ENCODE measurements at places on chromosomes 5 and 9.

GRCh38 chr9:121748727-121749423 is 97.4 kb downstream of the DAB2IP start:
- no peak for DNase-seq

DNA sequence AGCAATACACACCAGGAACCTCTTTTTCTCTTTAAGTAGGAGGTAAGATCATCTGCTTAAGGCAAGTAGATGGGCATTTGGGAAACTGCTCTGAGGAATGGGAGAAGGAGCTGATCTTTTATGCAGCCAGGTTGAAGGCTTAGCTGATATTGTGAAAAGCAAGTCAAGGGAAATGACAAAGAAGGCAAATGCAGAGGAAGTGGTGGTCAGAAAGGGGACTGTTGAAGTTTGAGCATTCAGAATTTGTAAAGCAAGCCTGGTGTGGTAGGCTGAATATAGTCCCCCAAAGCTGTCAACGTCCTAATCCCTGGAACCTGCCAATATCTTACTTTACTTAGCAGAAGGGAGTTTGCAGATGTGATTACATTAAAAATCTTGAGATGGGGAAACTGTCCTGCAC is 128.9 kb downstream of the ADAMTS12 start:
- no peak for DNase-seq

DNA sequence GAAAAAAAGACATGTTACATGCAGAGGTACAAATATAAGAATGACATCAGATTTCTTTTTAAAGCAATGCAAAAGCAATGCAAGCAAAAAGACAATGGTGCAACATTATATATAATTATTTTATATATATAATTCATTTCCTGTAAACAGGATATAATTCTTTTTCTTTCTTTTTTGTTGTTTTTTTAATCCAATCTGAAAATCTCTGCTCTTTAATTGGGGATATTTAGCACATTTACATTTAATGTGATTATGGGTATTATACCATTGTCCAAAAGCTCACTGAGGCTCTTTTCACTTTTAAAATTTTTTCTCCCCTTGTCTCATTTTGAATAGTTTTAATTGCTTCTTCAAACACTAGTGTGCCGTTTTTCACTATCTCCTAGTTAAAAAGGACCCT is 148.9 kb downstream of the FGF18 start:
- no peak for DNase-seq

DNA sequence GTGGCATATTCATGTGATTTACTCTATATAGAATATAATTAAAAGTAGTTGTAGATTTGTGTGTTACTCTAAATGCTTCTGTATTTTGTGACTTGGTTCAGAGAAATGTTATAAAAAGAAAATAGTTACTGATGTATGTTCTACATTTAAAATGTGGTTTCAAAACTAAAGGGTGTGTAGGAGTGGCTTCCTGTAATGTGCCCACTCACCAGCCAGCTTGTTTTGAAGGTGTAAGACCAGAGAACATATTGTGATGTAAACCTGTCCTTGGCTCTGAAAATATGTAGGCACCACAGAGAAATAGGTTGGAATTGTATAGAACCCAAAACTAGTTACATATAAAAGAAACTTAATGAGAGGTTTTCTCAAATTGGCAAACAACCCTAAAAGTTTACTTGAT is 51.2 kb upstream of the ARRDC3 start:
- DNase-seq: no peak

DNA sequence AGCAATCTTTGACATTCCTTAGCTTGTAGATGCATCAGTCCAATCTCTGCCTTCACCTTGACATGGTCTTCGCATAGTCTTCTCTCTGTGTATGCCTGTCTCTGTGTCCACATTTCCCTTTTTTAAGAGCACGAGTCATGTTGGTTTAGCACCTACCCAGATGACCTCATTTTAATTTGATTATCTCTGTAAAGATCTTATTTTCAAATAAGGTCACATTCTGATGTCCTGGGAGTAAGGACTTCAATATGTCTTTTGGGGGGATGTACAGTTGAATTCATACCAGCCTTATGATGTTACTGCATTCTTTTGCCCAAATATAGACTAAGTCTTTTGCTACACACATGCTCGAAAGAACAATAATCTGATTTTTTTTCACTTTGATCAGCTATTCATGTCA is 6.9 kb downstream of the KCTD16 start:
- no peak for DNase-seq

DNA sequence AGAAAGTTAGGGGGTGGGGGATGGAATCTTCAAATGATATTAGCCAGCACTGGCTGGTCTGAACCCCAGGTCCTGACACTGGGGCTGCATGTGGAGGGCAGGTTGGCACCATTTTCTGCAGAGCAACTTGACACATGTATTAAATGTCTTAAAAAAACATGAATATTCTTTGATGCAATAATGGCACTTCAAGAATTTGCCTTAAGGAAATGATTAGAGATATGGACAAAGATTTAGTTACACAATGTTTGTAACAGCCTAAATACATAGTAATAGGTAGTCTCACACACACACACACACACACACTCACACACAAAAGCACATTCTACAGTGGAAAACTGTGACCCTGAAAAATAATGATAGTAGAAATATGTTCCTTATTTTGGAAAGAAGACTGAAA is 3.6 kb downstream of the SVEP1 start:
- DNase-seq: no peak

GRCh38 chr9:112086627-112087026 is 88.5 kb downstream of the SUSD1 start:
- DNase-seq: no peak

GRCh38 chr5:178580271-178580955 is 9.8 kb downstream of the COL23A1 start:
- DNase-seq: no peak

DNA sequence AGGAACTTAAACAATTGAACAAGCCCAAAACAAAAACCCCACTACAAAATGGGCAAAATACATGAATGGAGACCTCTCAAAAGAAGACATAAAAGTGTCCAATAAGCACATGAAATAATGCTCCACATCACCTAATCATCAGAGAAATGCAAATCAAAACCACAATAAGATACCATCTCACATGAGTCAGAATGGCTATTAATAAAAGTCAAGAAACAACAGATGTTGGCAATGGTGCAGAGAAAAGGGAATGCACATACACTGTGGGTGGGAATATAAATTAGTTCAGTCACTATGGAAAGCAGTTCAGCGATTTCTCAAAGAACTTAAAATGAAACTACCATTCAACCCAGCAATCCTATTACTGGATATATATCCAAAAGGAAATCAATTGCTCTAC is 337.4 kb upstream of the GRIA1 start:
- peak; percentile 64 for DNase-seq

- DNase-seq: no peak
These were observed 92.8 kb downstream of the ADCY2 start for GRCh38 chr5:7488734-7489133.

DNA sequence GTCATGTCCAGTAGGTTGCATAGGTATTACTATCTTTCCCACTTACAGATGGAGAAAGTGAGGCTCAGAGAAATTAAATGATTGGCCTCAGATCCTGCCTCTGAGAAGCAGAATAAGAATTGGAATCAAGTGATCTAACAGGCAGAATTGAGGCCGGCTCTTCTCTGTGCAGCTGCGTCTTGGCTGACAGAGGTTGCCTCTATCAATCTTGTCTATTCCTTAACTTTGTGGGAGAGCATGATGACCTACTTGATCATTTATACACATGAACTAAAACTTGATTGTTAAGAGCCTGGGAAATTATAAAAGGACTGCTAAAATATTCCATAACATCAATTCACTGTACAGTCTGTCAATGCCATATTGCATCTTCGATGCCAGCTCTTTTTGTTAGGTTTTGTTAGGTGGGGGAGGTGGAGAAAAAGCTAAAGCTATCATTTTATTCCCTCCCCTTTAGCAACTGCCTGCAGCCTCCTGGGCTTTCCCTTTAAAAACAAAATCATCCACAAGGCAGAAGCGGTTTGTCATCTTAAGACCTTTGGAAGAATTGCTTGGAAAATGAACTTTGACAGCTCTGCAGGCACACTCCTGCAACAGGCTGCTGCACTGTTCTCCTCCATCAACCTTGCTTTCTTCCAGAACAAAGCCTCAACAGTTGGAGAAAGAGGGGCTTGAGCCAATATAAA is 247.4 kb downstream of the SMARCA2 start:
- no peak for DNase-seq

GRCh38 chr5:28517691-28518090 is 1479.3 kb upstream of the CDH9 start:
- no peak for DNase-seq

GRCh38 chr5:53482717-53483638 is 2.5 kb downstream of the FST start:
- DNase-seq: no peak

- DNase-seq: no peak
These were observed 161.8 kb downstream of the ICE1 start for GRCh38 chr5:5584236-5584745.

GRCh38 chr5:110386782-110387181 is 339.7 kb downstream of the TMEM232 start:
- DNase-seq: peak; percentile 26

GRCh38 chr9:22084336-22085035 is 75.4 kb upstream of the CDKN2B start:
- DNase-seq: peak; percentile 81

- no peak for DNase-seq
These were observed 322.6 kb downstream of the FBXL17 start for GRCh38 chr5:108059334-108059733.

DNA sequence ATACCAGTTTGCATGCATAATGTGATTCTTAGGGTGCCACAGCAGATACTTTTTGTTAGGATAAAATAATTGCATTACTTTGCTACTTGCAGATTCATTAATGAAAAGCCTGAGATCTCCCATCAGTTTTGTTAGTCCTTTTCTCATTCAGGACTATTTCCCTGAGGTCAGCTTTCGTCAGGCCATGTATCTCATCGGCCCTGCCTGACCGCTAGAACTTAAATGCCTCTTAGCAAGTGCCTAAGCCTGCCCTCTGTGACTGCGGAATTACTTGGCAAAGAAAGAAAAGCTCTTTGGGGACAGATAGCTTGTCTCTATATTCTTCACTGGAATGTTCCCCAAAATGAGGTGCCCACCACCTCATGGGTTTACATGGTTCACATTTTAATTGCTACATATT is 147.8 kb downstream of the KCTD16 start:
- no peak for DNase-seq

- no peak for DNase-seq
These were observed 36.3 kb downstream of the PTGER4 start for GRCh38 chr5:40716000-40716399.

DNA sequence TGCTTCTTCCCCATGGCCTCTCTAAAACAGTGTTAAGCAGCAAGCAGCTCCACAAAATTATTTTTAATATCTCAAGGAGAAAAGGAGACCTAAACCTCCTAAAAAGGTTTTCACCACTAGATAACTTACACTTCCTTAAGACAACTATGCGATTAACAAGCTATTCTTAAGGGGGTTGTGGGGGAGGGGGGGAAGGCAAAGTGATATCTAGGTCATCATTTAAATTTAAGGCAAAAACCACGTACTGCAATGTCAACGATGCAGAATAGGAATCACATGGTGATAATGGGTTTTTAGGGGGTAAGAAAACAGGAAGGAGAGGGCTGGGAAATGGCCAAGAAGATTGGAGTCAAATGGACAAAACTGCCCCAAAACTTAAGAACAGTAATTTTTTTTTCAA is 32.6 kb downstream of the CSNK1A1 start:
- no peak for DNase-seq

- no peak for DNase-seq
These were observed 544.3 kb upstream of the ARRDC3 start for GRCh38 chr5:91927439-91927838.

- DNase-seq: no peak
These were observed 355.9 kb upstream of the RIOK2 start for GRCh38 chr5:97538912-97539311.

DNA sequence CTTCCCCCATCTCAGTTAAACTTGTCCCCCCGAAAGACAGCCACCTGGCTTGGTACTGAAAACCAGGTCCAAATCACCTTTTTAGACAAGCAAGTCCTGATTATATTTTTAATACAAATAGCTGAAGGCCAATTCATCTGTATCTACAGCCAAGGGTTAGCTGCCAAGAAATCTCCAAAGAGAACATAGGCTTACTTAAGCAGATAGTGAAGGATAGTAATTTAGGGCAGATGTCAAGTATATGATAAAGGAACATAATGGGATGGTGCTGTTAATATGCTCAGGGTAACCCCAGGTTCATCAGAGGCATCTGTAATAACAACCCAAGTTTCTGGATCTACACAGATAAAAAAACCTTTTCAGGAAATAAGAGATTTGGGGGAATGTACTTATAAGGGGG is 133.0 kb downstream of the EBF1 start:
- no peak for DNase-seq

- peak; percentile 64 for DNase-seq
These were observed 634.2 kb downstream of the BNC2 start for GRCh38 chr9:16236311-16236710.

DNA sequence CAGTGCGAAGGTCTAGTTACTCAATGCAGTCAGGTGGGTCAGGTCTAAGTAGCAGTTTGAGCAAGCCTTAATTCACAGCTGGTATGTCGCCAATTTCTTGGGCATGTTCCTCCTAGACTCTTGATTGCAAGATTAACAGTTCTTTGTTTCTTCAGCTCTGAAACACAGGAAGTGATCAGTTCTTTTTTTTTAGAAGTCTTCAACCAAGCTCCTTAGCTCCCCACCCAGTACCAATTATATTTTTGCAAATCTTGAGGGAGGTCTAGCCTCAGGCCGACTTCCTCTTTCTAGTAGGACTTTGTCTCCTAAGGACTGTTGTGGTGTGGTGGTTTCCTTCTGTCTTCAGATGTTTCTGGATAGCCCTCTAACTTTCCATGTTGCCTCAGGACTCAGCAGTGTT is 2054.2 kb downstream of the MAT2B start:
- no peak for DNase-seq

DNA sequence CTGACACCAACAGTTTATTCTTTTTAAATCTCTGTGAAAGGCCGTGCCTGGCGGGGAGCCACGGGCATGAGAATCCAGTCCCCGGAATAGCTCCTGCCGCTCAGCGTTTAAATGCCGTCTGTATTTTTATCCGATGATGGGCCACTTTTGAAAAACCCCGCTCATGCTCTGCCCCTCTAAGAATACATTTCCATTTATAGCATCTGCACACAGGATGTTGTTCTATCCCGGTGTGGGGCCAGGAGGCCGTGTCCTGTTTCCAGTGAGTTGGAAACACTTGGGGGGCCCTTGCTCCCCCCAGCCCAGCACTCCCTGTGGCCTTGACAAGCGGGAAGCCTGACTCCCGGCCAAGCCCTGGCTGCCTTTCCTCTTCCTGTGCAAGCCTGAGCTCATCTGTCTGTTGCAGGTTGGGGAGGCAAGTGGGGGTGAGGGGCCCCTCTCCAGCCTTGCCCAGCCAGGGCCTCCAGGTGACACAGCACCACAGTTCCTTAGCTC is 39.0 kb downstream of the ERGIC1 start:
- no peak for DNase-seq
